ENCODE measurements at places on chromosomes 1 and 21. TPM values are rescaled to one million over a fixed set of nuclear protein-coding genes. Genes with fewer than 3 reads are reported as not detected.

ZMYND12 gene
- total RNA-seq = 1.6 TPM

GREM2 gene
- not detected for total RNA-seq

CLCA4 gene
- total RNA-seq = 0.13 TPM

SPRR1B gene
- total RNA-seq = not detected

MNDA gene
- total RNA-seq = 6.9 TPM

LCE1E gene
- not detected for total RNA-seq

GJA9 gene
- not detected for total RNA-seq

DCST1 gene
- not detected for total RNA-seq

SDC3 gene
- total RNA-seq = 29.7 TPM

ZFP69B gene
- total RNA-seq = 1.3 TPM

RNU1-1 gene
- 6,195 TPM for total RNA-seq

MROH7 gene
- 14.3 TPM for total RNA-seq

DIO1 gene
- not detected for total RNA-seq

NBPF4 gene
- total RNA-seq = not detected

COL9A2 gene
- 1.3 TPM for total RNA-seq

CRP gene
- total RNA-seq = not detected

LIN28A gene
- total RNA-seq = not detected

TNFRSF25 gene
- total RNA-seq = 8.5 TPM

HSF2BP gene
- total RNA-seq = not detected

S100A4 gene
- total RNA-seq = 107 TPM

ZBTB8A gene
- 3.0 TPM for total RNA-seq

FBLIM1 gene
- total RNA-seq = 40.6 TPM

SYT6 gene
- 0.22 TPM for total RNA-seq

LRRC53 gene
- total RNA-seq = not detected

EXTL1 gene
- 9.2 TPM for total RNA-seq

DUSP23 gene
- total RNA-seq = 12.7 TPM

CELA3B gene
- not detected for total RNA-seq

Data from cardiac septum (tissue), 1 donor.